ENCODE measurements at places on chromosomes 13 and 19.

- no peak for DNase-seq
These were observed 1.5 kb downstream of the PHF11 start for GRCh38 chr13:49497272-49497671.

DNA sequence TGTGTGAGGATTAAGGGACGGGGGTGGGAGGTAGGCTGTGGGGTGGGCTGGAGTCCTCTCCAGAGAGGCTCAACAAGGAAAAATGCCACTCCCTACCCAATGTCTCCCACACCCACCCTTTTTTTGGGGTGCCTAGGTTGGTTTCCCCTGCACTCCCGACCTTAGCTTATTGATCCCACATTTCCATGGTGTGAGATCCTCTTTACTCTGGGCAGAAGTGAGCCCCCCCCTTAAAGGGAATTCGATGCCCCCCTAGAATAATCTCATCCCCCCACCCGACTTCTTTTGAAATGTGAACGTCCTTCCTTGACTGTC, 5.5 kb downstream of the FOSB start:
- no peak for DNase-seq

DNA sequence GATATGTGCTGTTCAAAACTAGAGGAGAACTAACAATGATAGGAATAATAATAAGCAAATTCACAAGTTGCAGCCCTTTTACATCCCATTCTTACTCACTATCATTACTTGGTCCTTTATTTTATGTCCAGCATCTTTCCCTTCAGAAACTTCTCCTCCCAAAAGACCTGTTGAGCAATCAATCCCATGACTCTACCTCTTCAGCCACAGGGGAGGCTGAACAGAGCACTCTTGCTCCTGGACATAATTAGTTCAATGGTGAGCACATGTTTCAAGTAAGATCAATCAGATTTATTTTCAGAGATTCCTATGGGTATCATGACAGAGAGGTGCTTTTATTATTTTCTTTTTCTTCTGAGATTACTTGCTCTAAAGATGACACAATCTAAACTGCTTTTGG, 260.0 kb downstream of the COG6 start:
- no peak for DNase-seq

DNA sequence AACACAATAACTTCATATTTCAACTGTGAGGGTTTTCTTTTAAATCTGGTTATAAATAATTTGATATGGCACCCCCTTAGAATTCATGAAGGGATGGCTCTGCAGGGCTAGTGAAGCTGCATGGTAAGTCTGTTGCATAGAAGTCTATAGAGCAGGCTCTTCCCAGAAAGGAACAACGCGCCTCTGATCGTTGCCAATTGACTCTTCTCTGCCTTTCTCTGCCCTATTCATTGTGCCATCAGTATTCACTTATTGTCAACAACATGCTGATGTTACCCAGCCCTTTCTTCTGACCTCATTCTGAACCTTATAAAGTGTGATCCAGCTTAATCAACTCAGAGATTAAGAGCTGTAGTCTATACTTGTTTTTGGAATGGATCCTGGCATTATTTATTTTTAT, 16.3 kb upstream of the DCT start:
- DNase-seq = no peak

DNA sequence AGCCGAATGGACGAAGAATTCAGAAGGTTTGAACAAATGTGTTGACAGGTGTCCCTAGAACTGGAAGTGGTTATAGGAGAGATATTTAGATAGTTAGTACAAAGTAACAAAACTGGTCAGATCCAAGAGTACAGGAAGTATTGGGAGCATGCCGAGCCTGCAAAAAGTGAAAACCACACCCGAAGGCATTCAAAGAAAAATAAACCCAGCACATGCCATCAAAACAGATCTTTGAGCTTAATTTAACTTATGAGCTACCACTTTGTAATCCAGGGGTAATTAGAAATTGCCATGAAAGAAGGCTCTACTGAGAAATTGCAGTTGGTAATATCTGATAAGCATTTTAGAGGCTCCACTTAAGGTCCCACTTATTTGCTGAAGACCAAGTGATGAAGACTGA, 214.2 kb downstream of the DNAJC15 start:
- DNase-seq = no peak

GRCh38 chr19:32450217-32450616, 44.6 kb downstream of the DPY19L3 start:
- no peak for DNase-seq

GRCh38 chr13:99802416-99802815, 169.2 kb downstream of the ZIC5 start:
- no peak for DNase-seq

GRCh38 chr13:19345158-19345557, 163.5 kb upstream of the TUBA3C start:
- DNase-seq = peak; percentile 12

GRCh38 chr13:24181991-24182702, 21.6 kb downstream of the SPATA13 start:
- no peak for DNase-seq

DNA sequence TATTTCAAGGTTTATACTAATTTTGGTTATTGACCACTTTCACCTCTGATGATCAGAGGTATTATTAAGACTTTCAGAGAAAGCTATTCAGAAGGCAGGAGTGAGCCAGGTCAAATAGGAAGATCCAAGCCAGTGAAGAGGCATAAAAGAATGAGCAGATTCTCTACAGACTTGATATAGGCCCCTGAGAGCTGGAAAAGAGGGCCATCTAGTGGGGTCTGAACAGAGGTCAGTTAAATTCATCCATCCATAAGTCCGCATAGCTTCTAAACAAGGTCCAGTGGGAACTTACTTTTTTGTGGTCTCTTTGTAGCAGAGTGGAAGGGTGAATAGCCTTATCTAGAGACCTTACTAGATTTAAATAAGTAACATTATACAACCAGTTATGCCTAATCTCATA, 126.6 kb upstream of the UFM1 start:
- no peak for DNase-seq

- peak; percentile 10 for DNase-seq
These were observed 74.3 kb upstream of the ATP12A start for GRCh38 chr13:24605923-24606372.

GRCh38 chr13:85565652-85566051, 233.6 kb downstream of the SLITRK6 start:
- no peak for DNase-seq

- no peak for DNase-seq
These were observed 5.8 kb downstream of the ZNF221 start for GRCh38 chr19:43956827-43957226.

DNA sequence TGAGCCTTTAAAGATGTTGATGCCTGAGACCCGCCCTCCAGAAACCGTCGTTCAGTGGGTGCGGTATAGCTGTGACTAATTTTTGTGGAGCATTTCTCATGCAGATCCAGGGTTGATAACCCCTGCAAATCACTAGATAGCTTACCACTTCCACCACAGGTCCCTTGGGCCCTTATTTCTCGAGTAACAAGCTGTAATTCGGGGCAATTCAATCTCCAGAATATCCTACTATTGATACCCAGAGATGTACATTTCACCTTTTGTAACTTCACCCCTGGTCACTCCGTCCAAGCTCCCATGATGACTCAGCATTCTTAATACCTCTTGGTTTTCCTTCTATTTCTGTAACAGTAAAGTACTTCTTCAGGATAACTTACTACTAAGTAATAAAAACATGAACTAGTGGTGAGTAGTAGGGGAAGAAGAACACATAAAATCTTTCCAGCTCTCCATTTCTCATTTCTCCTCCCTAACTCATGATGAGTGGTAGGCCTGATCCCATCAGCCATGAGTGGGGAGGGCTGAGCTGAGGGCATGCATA, 71.9 kb upstream of the UBL3 start:
- no peak for DNase-seq

- DNase-seq = no peak
These were observed 8.1 kb upstream of the CTXN1 start for GRCh38 chr19:7933828-7934725.

GRCh38 chr13:101209206-101209893, 207.0 kb downstream of the NALCN start:
- no peak for DNase-seq

- peak; percentile 79 for DNase-seq
These were observed 58.7 kb downstream of the IER2 start for GRCh38 chr19:13208672-13209483.

GRCh38 chr13:26424181-26424580, 133.3 kb upstream of the WASF3 start:
- DNase-seq = no peak

- no peak for DNase-seq
These were observed 22.6 kb downstream of the POLR1D start for GRCh38 chr13:27644302-27644701.

GRCh38 chr19:44430956-44431355, 17.3 kb downstream of the ZNF229 start:
- no peak for DNase-seq

GRCh38 chr13:102275969-102276368, 125.9 kb downstream of the FGF14 start:
- no peak for DNase-seq

DNA sequence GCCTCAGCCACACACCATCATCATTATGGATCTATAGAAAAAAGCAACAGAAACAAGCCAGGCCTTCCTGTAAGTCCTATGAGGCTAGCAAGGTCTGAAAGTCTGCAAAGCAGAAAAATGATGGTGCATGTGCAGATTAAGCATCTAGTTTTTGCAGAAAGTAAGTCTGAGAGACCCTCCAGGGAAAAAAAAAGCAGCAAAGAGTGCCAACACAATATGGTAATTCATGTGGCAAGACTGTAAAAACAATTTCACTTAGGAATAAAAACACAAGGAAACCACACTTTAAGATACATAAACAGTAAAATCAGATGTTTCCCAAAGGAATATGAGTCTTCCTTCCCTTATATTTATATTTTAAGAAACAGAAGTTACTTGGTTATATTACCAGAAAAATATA, 112.3 kb upstream of the FBXL3 start:
- no peak for DNase-seq

DNA sequence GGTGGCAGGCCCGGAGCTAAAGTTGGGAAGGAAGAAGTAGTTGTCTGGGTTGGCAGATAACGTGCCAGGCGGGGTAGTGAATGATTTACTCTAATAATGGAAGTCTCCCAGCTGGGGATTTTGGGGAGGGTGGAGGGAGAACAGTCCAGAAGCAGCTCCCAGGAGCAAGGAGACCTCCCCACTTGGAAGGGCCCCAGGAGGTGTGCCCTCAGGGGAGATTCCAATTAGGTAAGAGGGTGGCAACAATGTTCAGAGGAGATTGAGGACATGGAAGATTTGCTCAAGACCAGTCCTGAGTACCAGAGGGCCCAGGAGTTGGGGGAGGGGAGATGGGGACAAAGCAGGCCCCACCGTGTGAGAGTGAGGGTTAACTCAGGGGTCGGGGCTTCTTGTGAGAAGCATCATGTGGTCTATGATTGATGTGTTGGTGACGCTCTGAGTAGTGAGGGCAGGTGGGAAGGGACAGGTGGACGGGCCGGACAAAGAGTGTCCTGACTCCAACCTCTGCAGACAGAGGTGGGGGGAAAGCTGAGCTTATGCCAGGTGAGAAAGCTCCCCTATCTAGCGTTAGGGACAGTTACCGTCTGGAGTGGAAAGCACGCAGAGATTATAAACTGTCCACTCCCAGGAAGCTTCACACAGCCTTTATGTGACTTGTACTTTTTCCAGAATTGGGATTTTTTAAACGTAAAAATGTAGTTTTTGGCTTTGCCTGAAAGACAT, 3.5 kb downstream of the SPINT2 start:
- no peak for DNase-seq

DNA sequence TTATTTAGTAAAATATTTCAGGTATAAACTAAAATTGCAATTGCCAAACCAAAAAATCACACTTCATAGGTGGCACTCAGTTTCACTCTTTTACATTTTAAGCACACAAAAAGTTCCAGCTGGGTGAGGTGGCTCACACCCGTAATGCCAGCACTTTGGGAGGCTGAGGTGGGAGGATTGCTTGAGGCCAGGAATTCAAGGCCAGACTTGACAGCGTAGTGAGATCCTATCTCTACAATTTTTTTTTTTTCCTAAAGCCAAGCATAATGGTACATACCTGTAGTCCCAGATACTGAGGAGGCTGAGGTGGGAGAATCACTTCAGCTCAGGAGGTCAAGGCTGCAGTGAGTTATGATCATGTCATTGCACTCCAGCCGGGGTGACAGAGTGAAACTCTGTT, 20.6 kb upstream of the SLC46A3 start:
- no peak for DNase-seq

DNA sequence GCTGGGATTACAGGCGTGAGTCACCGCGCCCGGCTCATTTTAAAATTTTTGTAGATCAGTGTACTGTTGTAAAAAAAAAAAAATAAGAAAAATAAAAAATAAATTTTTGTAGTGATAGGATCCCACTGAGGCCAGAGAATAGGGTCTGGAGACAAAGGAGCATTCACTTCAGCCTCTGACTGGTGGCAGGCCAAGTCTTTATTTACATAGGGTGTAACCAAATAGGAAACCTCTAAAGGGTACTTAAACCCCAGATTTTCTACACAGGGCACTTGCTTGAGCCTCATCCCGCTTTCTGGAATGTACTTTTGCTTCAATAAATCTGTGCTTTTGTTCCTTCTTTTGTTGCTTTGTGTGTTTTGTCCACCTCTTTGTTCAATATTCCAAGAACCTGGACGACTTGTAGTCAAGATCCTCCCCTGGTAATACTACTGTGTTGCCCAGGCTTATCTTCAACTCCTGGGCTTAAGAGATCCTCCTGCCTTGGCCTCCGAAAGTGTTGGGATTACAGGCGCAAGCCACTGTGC, 2.1 kb upstream of the PDCD2L start:
- DNase-seq = no peak

GRCh38 chr19:47352095-47352494, 3.0 kb downstream of the DHX34 start:
- DNase-seq = no peak

GRCh38 chr19:29815231-29815630, 3.4 kb downstream of the CCNE1 start:
- no peak for DNase-seq

- DNase-seq = no peak
These were observed 242.5 kb upstream of the SERP2 start for GRCh38 chr13:44131069-44131614.

- no peak for DNase-seq
These were observed 1470.9 kb downstream of the UQCRFS1 start for GRCh38 chr19:27742041-27742440.

- no peak for DNase-seq
These were observed 3.6 kb downstream of the GTPBP3 start for GRCh38 chr19:17340871-17341357.

DNA sequence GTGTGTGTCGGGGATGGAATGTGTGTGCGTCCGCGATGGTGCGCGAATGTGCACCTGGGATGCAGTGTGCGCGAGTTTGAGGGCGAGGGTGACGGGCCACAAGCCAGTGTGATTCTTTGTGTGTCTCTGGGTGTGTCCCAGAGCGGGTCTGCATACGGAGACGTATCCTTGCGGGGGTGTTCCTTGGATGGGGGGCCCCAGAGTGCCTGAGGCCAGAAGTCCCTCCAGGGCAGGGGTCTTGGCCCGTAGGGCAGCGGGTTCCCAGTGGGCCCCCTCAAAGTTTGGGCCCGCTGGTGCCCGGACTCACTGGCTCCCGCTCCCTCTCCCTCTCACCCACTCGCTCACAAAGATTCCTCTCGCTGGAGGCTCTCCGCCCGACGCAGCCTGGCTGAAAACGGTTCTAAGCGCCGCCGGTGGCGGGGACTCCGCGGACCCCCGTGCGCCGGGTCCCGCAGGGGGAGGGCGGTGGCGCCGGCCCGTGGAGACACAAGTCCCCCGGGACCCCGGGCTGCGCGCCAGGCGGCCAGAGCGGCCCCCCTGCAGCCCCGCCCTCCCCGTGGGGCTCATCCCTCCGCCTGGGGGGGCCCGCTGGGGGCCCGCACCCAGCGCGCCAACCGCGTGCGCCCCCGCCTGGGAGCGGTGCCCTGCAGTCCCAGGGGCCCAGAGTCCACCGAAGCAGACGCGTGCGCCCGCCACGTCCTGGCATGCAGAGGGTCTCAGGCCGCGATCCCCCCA, 886 bp downstream of the CRLF1 start:
- DNase-seq = no peak

- no peak for DNase-seq
These were observed 57.8 kb upstream of the C13orf46 start for GRCh38 chr13:114031631-114032030.
